ENCODE measurements at places on chromosomes 16 and 17.

DNA sequence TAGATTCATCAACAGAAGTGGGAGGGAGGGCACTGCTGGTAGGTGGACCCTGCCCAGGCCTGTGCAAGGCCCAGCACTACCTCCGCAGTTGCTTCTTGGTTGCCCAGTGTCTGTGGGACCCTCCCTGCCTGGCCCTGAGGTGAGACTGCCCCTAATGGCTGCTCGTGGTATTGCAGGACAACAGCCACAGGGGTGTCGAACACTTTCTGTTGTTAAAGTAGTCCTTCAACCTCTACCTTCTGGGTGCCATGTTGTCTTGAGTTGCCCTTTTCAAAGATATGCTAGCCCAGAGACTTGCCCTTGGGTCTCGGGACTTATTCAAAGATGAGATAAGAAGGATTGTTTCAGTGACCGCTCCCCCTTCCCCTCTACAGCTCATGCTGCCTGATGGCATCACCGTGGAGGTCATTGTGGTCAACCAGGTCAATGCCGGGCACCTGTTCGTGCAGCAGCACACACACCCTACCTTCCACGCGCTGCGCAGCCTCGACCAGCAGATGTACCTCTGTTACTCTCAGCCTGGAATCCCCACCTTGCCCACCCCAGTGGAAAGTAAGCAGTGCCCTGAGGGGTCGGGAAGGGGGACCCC lies 29.1 kb downstream of the AKAP1 start:
- peak; percentile 71 for DNase-seq

GRCh38 chr17:3917391-3917931 lies 1.2 kb upstream of the P2RX1 start:
- no peak for DNase-seq

DNA sequence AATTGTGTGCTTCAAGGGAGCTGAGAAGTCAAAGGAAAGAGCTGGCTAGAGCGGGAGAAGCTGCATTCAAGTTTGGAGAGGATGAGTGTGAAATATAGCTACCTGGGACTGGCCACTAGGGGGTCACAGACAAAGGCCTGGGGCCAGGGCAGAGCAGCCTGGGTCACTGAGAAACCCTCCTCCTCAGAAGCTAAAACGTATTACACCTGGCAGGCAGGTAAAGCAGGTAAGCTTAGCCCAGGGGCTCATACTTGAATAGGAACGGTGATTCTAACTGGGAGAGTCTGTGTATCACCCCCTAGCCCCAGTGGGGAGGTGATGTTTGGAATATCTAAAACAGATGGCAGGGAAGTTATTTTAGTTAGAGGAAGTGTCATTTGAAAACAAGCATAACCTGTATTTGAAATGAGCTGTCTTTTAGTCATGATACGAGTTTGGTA lies 6.8 kb downstream of the KRT37 start:
- DNase-seq: peak; percentile 45

GRCh38 chr16:22660441-22661160 lies 149.9 kb downstream of the NPIPB5 start:
- no peak for DNase-seq

- DNase-seq: no peak
These were observed 39.8 kb downstream of the C17orf67 start for GRCh38 chr17:56793957-56794356.

DNA sequence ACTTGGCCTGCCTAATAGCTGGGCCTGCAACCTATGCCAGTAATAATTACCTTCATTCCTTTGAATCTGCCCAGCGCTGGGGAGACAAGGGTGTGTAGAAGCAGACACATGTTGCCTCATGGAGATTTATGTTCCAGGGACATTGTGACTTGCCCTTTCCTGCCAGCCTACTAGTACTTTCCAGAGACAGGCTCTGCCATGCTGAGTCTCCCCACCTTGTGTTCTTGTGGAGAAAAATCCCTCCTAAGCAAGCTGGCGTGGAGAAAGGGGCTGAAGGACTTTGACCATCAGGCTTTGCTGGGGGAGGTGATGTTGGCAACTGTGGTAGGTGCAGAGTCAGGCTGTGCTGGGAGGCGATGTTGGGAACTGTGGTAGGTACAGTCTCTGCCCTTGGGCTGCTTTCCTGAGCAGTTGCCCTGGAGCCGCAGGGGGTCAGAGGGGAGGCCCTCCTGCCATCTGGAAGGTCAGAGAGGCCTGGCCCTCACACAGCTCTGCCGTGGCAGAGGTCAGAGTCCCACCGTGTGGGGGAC lies 4.0 kb downstream of the KSR1 start:
- DNase-seq: no peak

- DNase-seq: no peak
These were observed 10.2 kb upstream of the GGA2 start for GRCh38 chr16:23520500-23520899.

DNA sequence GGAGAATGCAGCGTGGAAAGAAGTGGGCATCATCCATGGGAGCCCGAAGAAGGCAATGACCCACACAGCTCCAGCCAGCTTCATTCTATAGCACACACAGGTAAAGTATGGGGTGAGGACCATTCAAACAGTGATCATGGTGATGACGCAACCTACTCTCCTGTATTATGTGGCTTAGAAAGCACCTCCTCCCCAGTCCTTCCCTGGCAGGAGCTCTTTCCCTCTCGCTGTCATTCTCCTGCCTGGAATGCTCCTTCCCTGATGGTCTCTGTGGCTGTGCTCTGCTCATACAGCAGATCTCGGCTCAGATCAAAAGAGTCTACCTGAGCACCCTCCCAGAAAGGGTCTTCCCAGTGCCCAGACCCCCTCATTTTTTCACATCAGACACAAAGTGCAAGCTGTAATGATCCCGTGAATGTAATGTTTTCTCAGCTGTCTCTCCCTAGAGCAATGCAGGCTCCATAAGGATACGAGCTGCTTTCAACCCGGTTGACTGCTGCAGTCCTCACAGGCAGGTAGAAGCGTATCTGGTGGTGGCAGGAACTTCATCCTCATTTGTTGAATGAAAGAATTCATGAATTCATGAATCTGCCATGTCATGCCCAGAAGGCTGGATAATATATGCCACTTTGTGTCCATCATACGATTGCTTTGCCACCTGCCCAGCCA lies 248.8 kb downstream of the HS3ST3A1 start:
- no peak for DNase-seq

GRCh38 chr17:60631119-60631518 lies 31.1 kb downstream of the PPM1D start:
- no peak for DNase-seq

DNA sequence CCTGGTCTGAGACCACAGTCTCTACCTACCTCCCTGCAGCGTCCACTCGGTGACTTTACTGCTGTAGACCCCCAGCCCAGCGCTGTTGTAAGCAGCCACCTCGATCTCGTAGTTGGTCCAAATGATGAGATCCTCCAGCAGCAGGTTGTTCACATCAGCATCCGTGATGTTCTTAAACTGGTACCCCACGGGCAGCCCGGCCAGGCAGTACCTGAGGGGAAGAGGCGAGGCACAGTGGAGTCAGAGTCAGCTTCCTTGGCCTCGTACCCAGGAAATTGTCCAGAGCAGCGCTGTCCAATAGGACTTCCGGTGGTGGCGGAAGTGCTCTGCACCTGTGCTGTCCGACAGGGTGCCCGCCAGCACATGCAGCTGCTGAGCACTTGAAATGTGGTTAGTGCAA lies 104.0 kb upstream of the CDC42EP4 start:
- DNase-seq: no peak

GRCh38 chr17:75854881-75855309 lies 240 bp downstream of the WBP2 start:
- peak; percentile 58 for DNase-seq

DNA sequence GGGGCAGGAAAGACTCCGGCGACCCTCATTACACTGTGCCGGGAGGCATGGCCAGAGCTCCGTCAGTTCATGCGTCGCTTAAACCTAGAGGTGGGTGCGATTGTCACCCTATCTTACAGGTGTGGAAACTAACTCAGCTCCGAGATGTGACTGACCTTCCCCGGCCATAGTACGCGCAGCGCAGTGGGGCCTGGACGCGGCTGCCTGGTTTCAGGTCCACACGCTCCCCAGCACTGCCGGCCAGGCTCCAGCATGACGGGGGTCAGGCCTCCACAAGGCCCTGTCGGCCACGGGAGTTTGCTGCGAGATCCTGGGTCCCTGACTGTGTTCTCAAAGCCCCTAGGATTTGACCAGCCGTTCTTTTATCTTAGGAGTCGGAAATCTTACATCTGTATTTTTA lies 34.4 kb downstream of the JPH3 start:
- DNase-seq: no peak

DNA sequence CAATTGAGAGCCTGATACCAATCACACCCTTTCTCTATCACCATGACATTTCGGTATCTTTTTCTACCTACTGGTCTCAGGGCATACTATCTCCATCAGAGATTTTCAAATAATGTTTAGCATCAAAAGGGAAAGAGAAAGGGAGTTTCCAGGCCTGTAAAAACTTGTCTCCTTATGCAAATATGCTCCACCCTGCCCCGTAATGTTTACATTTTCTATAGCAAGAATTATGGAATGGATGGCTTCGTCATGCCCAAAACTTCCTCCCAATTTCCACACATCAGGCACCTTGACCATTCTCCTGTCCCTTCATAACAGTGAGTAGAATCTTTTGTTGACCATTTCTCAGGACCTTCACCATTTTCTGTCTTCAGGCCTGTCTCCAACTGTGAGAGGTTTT lies 30.9 kb upstream of the HLF start:
- DNase-seq: no peak

DNA sequence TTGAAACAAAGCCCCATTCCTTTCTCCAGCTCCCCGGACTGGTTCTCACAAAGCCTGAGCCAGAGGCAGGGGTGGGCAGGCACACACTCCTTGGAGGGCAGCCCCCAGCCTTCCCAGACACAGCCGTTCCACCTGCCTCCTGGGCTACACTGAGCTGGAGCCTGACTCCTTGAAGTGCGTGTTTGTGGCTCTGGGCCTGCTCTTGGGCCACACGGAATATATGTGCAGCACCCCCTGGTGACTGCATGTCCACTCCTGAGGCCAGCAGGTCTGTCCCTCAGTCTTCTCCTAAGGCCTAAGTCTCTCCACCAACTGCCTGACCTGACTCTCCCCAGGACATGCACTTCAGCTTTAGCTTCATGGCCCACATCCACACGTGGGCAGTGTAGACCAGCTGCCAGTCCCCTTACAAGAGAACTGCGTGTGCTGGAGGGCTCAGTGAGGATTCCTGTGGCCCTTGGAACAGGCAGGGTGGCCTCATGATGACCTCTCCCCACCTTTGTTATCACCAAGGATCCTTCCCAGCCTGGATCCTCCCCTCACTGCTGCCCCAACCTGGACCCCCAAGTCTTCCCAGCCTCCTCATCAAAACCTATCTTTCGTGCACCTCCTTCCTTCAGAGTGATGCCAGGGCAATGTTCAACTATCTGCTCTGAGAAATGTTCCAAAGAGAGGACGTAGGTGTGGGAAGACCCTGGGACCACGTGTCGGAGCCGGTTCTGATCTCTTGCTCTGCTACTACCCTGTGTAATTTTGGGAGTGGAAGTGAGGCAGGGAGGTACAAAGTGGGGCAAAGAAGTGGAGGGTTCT lies 12.4 kb upstream of the SLC6A2 start:
- no peak for DNase-seq

GRCh38 chr17:50303596-50303995 lies 29.3 kb downstream of the TMEM92 start:
- no peak for DNase-seq

DNA sequence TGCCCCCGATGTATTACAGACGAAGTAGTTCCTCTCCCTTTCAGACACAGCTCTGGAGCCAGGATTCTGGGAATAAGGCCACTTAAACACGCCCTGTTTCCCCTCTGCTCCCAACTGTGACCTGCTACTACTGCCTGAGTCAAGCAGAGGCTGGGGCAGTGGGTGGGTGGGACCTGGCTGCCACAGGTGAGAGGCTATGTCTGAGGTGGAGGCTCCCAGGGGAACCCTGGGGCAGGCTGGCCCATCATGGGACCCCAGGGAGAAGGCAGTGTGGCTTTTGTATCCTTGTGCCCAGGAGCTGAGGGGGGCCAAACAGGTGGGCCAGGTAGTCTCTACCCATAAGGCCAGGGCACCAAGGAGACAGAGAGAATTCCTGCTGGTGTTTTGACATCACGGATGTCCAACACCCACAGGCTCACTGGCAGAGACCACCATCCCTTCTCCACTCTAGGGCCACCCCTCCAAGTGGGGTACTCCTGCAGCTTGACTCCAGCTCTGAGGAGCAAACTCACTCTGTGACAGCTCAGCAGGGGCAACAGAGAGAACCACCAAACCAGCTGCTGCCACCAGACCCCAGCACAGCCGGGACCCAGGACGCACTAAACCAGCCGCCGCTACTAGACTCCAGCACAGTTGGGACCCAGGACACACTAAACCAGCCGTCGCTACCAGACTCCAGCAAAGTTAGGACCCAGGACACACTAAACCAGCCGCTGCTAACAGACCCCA lies 105.3 kb upstream of the SMURF2 start:
- DNase-seq: no peak

GRCh38 chr16:67579686-67580085 lies 17.4 kb downstream of the CTCF start:
- DNase-seq: no peak

DNA sequence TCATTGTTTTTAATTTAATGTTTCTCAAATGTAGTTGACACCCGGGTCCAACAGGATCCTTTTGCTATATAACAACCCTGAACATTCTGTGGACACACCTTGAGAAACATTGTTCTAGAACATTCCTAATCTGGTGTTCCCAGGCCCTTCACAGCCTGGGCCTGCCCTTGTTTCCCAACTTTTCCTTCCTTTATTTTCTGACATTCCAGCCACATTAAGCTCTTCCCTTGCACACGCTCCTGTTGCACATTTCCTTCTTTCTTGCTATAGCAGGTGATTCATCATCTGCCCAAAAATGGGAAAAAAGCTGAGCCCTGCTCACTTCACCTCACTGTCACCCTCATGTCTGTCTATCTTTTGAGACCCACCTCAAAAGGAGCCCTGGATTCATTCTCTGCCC lies 67.9 kb upstream of the MARCHF10 start:
- DNase-seq: no peak

- no peak for DNase-seq
These were observed 47.6 kb downstream of the SEC14L1 start for GRCh38 chr17:77188084-77189066.

DNA sequence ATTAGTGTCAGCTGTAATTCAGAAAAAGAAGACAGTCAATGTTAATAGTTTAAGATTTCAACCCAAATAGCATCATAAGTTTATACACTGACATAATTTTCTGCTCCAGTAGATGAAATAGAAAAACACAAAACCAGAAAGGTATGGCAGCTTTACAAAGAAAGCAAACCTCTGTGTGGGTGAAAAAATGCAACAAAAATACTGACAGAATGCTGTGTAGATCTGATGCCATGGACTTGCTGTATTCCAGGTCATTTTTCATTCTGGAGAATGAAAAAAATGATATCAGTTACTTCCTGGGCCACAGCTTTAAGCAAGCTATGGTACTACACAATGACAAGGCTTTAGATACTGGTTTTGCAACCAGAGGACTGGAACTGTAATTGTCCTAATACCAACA lies 116.0 kb downstream of the MAP2K4 start:
- no peak for DNase-seq

DNA sequence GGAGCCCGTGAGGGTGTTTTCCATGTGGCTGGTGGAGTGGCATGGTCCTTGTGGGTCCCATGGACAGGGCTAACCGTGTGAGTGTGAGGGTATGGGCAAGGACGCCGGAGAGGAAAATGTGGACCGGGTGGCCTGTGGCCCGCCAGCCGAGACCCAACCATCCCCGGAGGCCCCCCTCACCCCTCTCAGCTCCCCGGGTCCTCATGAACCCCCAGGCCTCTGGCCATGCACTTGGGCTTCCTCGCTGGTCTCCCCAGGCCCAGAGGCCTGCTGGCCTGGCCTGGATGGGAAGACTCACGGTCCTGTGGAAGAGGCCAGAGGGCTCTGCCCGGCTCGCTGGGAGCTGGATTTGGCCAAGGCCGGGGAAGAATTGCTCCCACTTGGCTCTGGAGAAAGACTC lies 13.1 kb downstream of the RAP1GAP2 start:
- no peak for DNase-seq
